ENCODE measurements at places on chromosomes 1 and 21.
A peak's percentile ranks its signal among the peaks of the same experiment; 100 is the strongest.

GRCh38 chr1:238384381-238384780 lies 493.7 kb upstream of the ZP4 start:
- DNase-seq: no peak

DNA sequence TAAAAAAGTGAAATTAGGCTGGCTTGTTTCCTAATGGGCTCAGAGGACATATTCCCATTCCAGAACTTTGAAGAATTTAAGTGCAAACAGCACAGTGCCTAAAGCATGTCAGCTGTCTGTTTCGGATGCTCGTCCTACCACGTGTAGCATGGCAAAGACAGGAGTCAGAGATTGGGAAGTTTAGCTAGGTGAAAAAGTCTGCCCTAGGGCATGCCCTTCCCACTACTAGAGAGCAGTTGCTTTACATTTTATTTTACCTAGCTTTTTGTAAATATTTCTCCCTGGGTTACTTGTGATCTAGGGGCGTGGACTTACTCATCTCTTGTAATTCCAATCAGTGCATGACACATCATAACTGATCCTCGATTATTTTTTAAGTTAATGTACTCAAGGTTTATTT lies 111.1 kb downstream of the LMO4 start:
- DNase-seq: no peak

- DNase-seq: no peak
These were observed 7.3 kb upstream of the CMPK1 start for GRCh38 chr1:47326271-47326670.

DNA sequence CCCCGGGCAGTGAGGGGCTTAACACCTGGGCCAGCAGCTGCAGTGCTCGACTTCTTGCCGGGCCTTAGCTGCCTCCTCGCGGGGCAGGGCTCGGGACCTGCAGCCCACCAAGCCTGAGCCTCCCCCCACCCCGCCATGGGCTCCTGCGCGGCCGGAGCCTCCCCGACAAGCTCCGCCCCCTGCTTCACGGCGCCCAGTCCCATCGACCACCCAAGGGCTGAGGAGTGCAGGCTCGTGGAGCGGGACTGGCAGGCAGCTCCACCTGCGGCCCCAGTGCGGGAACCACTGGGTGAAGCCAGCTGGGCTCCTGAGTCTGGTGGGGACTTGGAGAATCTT lies 67.8 kb upstream of the NR5A2 start:
- DNase-seq: no peak

- DNase-seq: no peak
These were observed at the start of gene CHRM3 for GRCh38 chr1:239386453-239387303. CHRM3 (plus strand) TSS chr1:239386568; CDS start chr1:239907452, 520,884 bp downstream.

GRCh38 chr1:183101841-183102276 lies 78.6 kb downstream of the LAMC1 start:
- DNase-seq: no peak

GRCh38 chr1:224867715-224868114 lies 61.8 kb upstream of the DNAH14 start:
- no peak for DNase-seq

DNA sequence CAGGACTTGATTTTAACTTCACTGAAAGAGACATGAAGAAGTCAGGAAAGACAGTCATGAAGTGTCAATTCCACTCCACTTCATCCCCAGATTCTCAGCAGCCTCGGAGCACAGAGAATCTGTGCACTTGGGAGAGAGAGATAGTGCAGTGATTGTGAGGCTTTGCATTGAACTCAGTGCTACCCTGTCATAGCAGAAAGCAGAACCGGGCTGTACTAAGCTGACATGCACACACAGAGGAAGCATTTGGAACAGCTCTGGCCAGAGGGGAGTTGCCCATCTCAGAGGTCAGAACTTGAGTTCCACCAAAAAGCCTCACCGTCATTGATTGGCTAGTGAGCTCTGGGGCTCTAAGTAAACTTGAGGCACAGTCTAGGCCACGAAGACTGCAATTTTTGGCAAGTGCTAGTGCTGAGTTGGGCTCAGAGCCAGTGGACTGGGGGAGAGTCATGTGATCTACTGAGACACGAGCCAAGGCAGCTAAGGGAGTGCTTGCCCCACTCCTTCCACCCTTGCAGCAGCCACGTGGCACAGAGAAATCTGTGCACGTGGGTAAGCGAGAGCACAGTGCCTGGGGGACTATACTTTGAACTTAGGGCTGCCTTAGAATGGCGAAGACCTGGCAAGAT lies 810.2 kb upstream of the ADAMTS5 start:
- DNase-seq: no peak

GRCh38 chr1:167751676-167752075 lies 29.9 kb downstream of the MPZL1 start:
- no peak for DNase-seq

- DNase-seq: no peak
These were observed 5.5 kb upstream of the OLFML2B start for GRCh38 chr1:162029157-162029556.

- no peak for DNase-seq
These were observed 63.4 kb downstream of the TRIM11 start for GRCh38 chr1:228343191-228343661.

DNA sequence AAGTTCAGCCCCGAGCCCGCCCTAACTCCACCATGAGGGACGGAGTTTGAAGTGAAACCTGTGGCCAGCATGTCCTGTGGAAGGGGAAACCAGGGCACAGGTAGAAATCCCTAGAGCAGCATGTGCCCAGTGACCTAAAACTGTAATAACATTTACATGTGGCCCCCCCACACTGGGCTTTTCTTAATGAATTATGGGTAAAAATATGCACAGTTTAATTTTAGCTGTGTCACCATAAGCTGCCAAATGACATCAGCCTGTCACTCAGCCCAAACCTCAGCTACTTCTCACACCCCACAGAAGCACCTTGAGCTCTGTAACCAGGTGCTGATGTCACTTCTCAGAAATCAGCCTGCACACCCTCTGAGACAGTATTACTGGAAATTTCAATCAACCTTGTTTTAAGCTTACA lies 50.0 kb upstream of the SLC19A1 start:
- peak; percentile 26 for DNase-seq

DNA sequence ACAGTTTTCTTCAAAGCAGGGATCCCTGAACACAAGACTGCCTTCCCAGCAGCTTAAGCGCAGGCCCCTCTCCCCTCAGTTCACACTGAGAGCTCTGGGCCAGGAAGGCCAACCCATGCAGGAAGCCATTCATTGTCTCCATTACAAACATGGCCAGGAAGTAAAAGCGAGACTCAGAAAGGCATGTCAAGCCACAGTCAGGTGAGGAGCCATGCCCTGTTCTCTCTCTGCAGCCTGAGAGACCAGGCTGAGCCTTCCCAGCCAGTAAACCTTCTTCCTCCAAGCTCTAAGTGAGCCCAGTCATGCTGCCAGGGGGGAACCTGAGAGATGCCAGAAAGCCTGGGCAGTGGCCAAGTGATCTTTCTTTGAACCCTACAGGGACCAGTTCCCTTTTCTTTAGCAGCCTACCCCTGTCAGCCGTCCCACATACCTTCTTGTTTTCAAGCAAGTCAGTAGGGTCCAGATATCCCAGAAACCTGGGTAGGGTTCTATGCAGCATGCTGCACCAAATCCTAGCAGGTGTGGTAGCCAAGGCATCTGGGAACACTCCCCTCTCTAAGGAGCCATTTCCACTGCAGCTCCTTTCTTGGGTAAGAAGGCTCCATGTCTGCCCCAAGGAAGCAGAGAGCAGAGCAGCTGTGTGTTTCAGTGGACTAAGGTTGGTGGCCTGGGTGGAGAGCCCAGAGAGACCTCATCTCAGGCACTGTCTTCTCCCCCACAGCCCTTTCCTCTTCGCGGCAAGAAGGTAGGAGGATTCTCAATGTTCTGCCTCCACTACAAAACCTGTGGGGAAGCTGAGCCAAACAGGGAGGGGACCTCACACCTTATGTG lies 977 bp downstream of the TRAF3IP3 start:
- DNase-seq: no peak

- no peak for DNase-seq
These were observed 124.7 kb downstream of the TYW3 start for GRCh38 chr1:74857676-74858075.

Data from stimulated activated CD8-positive, alpha-beta memory T cell treated with anti-CD3 and anti-CD28 coated beads, Interleukin-2, amount 100 ng/mL, for 1 hour (primary cell).